ENCODE measurements at places on chromosomes 12 and 14.

GRCh38 chr14:106513302-106513701 lies 986.9 kb downstream of the TMEM121 start:
- no peak for DNase-seq

DNA sequence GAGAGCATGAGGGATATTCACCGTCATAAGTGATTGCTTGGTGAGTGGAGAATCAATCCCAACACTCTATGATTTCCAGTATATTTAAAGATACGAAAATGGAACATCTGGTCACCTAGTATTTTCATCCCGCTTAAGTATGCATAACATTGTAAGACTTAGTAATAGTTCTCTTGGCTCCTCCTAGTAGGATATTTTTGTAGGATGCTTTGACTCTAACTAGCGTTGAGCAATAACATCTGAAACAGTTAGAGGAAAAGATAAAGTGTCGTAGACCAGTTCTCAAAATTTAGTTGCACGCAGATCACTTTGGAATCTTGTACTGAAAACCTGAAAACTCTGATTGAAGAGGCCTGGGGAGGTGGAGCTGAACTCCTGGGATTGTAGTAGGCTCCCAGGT lies 7.6 kb downstream of the SAMD4A start:
- DNase-seq = no peak

- no peak for DNase-seq
Observed at GRCh38 chr12:20269337-20270067, 98.8 kb upstream of the PDE3A start.

DNA sequence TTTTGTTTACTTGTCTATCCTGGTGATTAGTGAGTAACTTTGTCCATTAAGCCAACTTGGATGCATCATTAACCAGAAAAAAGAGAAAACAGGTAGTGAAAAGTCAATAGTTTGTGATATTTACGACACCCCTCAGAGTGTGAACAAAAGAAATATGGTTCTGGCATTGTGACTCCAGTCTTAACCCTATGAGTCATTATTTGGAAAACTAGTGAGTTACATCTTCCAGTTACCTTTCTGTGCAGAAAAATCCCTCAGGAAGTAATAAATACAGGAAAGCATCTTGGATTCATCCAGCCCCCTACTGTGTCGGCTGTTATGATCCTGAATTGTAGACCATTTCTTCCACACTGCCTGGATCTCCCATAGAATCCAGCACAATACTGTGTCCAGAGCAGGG lies 379.1 kb downstream of the GALC start:
- DNase-seq = no peak

DNA sequence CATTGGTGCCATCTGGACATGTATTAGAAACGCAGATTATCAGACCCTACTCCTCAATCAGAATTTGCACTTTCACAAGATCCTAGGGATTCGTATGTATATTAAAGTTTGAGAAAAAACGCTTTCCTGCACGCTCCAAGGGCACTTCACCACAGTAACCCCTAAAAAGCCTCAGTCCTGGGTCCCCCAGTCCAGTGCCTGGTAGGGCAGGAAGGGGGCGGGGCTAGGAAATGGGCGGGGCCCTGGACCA lies 369 bp downstream of the DEPDC4 start:
- peak; percentile 89 for DNase-seq

DNA sequence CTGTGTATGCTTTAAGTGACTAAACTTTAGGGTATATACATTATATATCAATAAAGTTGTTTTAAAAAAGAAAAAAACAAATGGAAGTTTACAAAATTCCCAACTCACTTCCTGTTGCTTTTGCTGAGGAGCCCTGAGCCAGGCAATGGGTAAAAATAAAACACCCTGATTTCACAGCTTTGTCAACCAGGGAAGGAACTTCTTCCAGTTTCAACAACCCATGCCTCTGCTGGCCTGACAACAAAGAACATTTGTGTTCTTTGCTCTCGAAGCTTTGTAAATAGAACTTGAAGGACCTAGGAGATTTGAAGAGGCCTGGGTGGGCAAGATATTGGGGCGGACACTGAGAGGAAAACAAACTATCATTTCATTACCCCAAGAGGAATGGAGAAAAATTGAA lies 141.2 kb upstream of the NOS1 start:
- no peak for DNase-seq

DNA sequence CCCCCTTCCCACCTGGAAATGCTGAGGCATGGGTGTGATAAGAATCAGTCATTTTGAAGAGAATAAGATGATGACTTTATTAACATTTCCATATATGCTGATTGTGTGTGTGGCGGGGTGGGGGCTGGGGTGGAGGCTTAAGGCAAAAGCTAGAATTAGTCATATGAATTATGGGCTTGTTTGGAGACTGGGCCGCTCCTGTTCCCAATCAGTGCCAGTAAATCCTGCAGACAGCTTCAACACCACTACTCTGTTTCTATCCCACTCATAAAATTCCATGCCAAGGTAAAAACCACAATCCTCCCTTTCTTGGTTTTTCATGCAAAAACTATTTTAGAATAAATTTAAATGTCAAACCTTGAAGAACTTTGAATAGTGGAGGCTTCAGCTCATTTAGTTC lies 29.9 kb upstream of the SLC38A2 start:
- no peak for DNase-seq

- DNase-seq = no peak
Observed at GRCh38 chr12:103691063-103691462, 104.0 kb downstream of the STAB2 start.

- no peak for DNase-seq
Observed at GRCh38 chr14:77903221-77903620, 103.3 kb downstream of the ADCK1 start.

- no peak for DNase-seq
Observed at GRCh38 chr14:92994942-92995341, 72.0 kb downstream of the CHGA start.

DNA sequence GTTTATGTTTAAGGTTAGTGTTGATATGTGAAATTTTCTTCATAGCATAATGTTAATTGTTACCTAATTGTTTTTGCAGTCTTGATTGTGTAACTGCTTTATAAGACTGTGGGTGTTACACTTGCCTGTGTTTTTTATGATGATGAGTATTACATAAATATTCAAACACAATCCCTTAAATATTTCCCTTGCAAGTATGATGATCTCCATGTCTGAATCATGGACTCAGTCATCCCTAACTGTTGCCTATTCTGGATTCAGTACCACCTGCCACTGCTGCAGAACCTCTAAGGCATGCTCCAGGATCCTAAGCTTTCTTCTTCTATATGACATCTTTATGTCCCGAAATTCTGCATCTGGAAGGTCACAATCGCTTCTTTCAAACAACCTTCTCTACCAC lies 246.3 kb upstream of the CLEC14A start:
- DNase-seq = no peak

GRCh38 chr12:24081606-24082005 lies 132.1 kb upstream of the SOX5 start:
- DNase-seq = no peak

DNA sequence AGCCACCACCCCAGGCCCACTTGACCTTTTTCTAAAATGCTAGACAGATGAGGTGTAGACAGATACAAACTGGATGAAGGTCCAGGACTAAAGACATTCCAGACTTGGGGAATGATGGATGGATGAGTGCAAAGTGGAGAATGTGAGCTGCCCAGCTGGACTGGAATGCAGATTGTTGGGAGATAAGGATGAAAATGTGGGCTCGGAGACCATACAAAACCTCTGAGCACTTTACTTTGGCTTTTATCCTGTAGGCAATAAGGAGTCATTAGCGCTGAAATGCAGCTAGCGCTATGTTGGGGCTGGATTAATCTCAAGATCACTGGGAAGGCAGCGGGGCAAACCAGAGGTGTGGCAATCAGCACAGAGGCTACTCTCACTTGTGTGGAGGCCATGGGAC lies 64.7 kb upstream of the GNPNAT1 start:
- DNase-seq = no peak

- peak; percentile 50 for DNase-seq
Observed at GRCh38 chr12:50110127-50110761, 1.8 kb upstream of the COX14 start.

GRCh38 chr12:4762773-4763172 lies 42.6 kb downstream of the GALNT8 start:
- no peak for DNase-seq

DNA sequence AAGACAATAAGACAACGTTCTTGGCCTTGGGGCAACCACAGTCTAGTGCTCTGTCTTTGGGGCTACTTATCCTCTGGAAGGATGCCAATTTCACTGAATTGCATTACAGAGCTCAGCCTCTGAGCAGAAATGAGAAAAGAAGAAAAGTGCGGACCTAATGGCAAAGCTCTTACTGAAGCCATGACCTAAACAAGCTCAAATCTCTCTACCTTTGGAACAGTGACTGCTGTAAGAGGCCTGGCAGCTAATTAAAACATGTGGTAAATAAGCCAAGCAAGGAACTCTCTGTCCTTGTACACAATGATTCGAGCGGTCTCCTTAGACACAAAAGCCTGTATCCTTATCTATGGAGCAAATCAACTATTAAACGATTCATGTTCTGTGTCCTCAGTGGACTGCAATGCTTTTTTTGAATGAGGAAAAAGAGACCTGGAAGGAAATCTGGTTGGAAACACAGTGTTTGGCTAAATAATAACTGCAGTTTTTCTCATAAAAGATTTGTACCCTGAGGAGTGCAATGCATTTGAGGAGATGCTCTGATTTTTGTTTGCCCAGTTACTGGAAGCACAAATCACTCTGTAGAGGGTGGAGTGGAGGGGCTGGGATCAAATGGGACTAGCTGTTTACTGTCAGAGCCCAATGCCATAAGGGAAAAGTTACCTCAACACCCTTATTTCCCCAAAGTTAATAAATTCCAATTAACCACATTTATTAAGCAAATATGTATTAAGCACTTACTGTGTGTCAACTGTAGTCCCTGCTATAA lies 113.9 kb downstream of the NDUFA12 start:
- DNase-seq = no peak

- DNase-seq = no peak
Observed at GRCh38 chr14:79418649-79419415, 792.5 kb downstream of the DIO2 start.

GRCh38 chr12:77352946-77353345 lies 287.6 kb upstream of the E2F7 start:
- no peak for DNase-seq

GRCh38 chr14:102086709-102086971 lies 204 bp downstream of the HSP90AA1 start:
- DNase-seq = no peak

GRCh38 chr12:107760207-107760808 lies 629 bp downstream of the PRDM4 start:
- DNase-seq = no peak

DNA sequence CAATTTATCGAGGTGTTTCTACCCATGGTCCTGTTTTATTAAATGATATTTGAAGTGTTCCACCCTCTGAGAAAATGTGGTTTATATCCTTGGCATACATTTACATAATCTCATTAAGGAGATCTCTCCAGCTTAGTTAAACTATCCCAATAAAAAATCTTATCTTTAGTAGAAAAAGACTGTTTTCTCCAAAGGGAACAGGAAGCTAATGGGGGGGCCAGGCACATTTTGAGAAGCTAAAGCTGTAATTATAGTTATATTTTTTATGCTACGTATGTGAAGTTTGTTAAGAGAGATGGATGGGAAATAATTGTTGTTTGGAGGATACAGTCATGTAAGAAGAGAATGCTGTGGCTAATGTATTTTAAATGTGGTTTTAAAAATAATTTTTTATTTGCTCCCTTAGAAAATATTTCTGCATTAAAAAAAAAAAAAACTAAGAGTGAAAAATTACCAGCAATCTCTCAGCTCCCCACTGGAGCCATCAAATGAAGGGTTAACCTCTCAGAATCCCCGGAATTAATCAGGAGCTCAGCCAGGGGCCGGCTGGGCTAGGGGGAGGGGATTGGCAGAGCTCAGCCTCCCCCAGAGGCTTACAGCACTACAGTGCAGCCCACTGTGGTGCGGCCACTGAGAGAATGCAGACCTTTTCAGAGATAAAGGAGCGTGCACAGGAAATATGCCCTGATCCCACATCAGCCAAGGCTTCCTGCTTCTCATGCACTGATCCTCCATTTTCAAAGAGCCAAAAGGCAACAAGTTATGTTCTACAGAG lies 185.8 kb downstream of the EGLN3 start:
- no peak for DNase-seq

- DNase-seq = peak; percentile 52
Observed at GRCh38 chr14:95307402-95308041, 12.2 kb downstream of the CLMN start.

GRCh38 chr12:91772411-91772810 lies 373.2 kb downstream of the BTG1 start:
- DNase-seq = no peak

- DNase-seq = no peak
Observed at GRCh38 chr14:101336183-101336582, 225.1 kb upstream of the DIO3 start.
